ENCODE measurements at places on chromosomes 16 and 17.

GRCh38 chr16:89705006-89705405, 3.5 kb upstream of the SPATA2L start:
- no peak for DNase-seq

DNA sequence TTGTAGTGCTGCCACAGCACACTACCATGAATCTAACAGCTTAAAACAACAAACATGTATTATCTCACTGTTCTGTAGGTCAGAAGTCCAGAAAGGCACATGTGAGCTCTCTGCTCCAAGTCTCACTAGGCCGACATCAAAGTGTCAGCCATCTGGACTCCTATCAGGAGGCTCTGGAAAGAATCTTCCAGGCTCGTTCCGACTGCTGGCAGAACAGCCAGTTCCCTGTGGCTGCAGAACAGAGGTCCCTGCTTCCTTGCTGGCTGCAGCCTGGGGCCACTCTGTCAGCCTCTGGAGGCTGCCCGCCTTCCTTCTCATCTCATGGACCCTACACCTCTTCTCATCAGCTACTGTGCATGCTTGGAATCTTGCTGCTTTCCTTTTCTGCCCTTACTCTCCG, 168.9 kb downstream of the CBLN1 start:
- DNase-seq = no peak

DNA sequence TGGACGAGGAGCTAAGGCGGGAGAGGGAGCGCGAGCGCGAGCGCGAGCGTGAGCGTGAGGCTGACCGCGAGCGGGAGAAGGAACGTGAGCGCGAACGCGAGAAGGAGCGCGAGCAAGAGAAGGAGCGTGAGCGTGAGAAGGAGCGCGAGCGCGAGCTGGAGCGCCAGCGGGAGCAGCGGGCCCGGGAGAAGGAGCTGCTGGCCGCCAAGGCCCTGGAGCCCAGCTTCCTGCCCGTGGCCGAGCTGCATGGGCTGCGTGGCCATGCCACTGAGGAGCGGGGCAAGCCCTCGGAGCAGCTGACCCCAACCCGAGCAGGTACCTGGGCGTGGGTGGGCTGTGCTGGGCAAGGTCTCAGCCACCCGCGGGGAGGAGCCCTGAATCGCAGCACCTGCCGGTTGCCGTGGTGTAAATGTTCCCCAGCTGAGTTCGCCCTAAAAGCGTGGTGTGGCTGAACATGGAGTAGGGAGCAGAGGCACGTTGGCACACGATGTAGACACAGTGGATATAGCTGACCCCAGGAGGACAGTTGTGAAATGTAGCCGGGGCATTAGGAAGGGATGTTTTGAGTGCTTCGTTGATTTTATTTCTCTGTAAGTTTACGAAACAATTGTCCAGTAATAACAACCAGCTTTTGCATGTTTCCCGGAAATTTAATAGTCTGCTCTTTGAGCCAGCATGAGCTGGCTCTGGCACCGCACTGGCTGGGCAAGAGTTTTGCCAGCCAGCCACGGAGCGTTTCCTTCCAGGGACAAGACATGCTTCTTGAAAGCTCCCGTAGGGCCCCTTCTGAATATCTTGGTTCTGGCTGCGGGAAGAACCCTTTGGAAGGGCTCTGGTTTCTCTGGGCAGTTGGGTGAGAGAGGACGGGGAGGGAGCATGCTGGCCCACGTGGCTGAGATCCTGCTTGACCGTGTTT, 32.1 kb downstream of the GINS2 start:
- no peak for DNase-seq

GRCh38 chr16:75580-76501, 2.2 kb upstream of the MPG start:
- peak; percentile 88 for DNase-seq

- no peak for DNase-seq
Observed at GRCh38 chr16:79190542-79190941, 410.0 kb downstream of the MAF start.
